ENCODE measurements at places on chromosomes 6 and 20.

- DNase-seq, result peak; percentile 82
Observed at GRCh38 chr6:35302604-35303241, 5.1 kb downstream of the DEF6 start.

DNA sequence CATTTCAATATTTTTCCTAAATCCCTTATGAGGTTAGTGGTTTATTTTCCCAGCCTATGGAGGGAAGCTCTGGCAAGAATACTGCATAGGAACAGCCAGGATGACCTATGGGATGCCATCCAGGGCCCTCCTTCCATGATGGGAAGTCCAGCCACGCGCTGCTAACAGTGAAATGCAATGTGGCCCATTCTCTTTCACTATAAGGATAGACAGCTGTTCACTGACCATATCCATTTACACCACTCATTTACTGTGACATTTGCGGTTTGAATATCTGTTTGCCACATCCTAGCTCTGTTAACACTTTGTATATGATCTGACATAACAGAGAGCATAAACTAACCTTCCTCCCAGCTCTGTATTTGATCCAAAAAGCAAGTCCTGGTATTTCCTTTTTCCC, 471.7 kb downstream of the CBLN4 start:
- DNase-seq, result no peak

GRCh38 chr6:26223228-26223627, 136.0 kb downstream of the HFE start:
- no peak for DNase-seq

- DNase-seq, result no peak
Observed at GRCh38 chr20:38790200-38791053, 15.1 kb upstream of the PPP1R16B start.

GRCh38 chr20:5282561-5282960, 34.2 kb downstream of the PROKR2 start:
- DNase-seq, result no peak

GRCh38 chr6:110878751-110879522, 4.4 kb downstream of the AMD1 start:
- peak; percentile 23 for DNase-seq

Measured in transverse colon (tissue), 4 donors.